A549 treated with Mapracorat at 1 μM for 4 hours (cell line): ENCODE measurements at places on chromosomes 4 and X. TPM values are rescaled to one million over a fixed set of nuclear protein-coding genes. Genes with fewer than 3 reads are reported as not detected.

MAGEB1 gene
- not detected in 5 replicates for total RNA-seq

STK26 gene
- 8.0 to 10.8 TPM (median 10.6 TPM) in 5 replicates for total RNA-seq

GAGE12E gene
- total RNA-seq: not detected in 5 replicates

RAI2 gene
- total RNA-seq: 0.13 to 0.27 TPM (median 0.15 TPM) in 5 replicates

TCEAL4 gene
- 110 to 165 TPM (median 117 TPM) in 5 replicates for total RNA-seq

PABPC4L gene
- total RNA-seq: 0.05 to 0.09 TPM (median 0.07 TPM) in 4 of 5 replicates, not detected in the other

SASH3 gene
- total RNA-seq: not detected in 5 replicates

PCDH10 gene
- 0.11 to 0.30 TPM (median 0.13 TPM) in 5 replicates for total RNA-seq

SMIM14 gene
- 14.2 to 17.7 TPM (median 15.7 TPM) in 5 replicates for total RNA-seq

ATP6AP2 gene
- total RNA-seq: 117 to 148 TPM (median 141 TPM) in 5 replicates

F8A3 gene
- 0.55 to 1.4 TPM (median 1.0 TPM) in 5 replicates for total RNA-seq

NCAPG gene
- 22.1 to 28.9 TPM (median 26.7 TPM) in 5 replicates for total RNA-seq

CAPN6 gene
- total RNA-seq: not detected in 5 replicates

PIR gene
- 51.4 to 54.5 TPM (median 52.4 TPM) in 5 replicates for total RNA-seq

PSMD10 gene
- 71.2 to 83.9 TPM (median 77.5 TPM) in 5 replicates for total RNA-seq

ADGRL3 gene
- total RNA-seq: 0.02 to 0.10 TPM (median 0.03 TPM) in 5 replicates

MAOA gene
- total RNA-seq: 0.69 to 1.3 TPM (median 0.92 TPM) in 5 replicates

UBA1 gene
- 162 to 201 TPM (median 186 TPM) in 5 replicates for total RNA-seq

PAGE2 gene
- total RNA-seq: not detected in 5 replicates

VCX2 gene
- not detected in 5 replicates for total RNA-seq

ADRA2C gene
- total RNA-seq: 6.1 to 12.2 TPM (median 11.8 TPM) in 5 replicates

AFF2 gene
- 0.02 TPM in 1 of 5 replicates, not detected in the others for total RNA-seq

BANK1 gene
- 0.63 to 1.8 TPM (median 0.93 TPM) in 5 replicates for total RNA-seq

MRFAP1 gene
- 250 to 265 TPM (median 257 TPM) in 5 replicates for total RNA-seq

DCAF12L1 gene
- not detected in 5 replicates for total RNA-seq

REPS2 gene
- total RNA-seq: 0.72 to 1.9 TPM (median 1.3 TPM) in 5 replicates

NEUROG2 gene
- total RNA-seq: not detected in 5 replicates

NDP gene
- total RNA-seq: not detected in 5 replicates

TCEAL6 gene
- total RNA-seq: not detected in 5 replicates

HTT-AS gene
- not detected in 5 replicates for total RNA-seq

RAB9B gene
- total RNA-seq: 0.04 TPM in 1 of 5 replicates, not detected in the others

UCHL1 gene
- 937 to 1,027 TPM (median 984 TPM) in 5 replicates for total RNA-seq

CXCL5 gene
- 31.9 to 38.4 TPM (median 35.3 TPM) in 5 replicates for total RNA-seq

ERVMER34-1 gene
- 0.41 to 0.60 TPM (median 0.49 TPM) in 5 replicates for total RNA-seq

PHEX gene
- 0.24 to 0.38 TPM (median 0.34 TPM) in 5 replicates for total RNA-seq

C4orf54 gene
- not detected in 5 replicates for total RNA-seq

ADH1B gene
- not detected in 5 replicates for total RNA-seq

PCDH19 gene
- total RNA-seq: 0.01 to 0.04 TPM (median 0.02 TPM) in 3 of 5 replicates, not detected in the others

HUWE1 gene
- total RNA-seq: 65.9 to 72.5 TPM (median 68.9 TPM) in 5 replicates

NRK gene
- not detected in 5 replicates for total RNA-seq

WWC2 gene
- total RNA-seq: 12.3 to 18.5 TPM (median 16.5 TPM) in 5 replicates

MAGEB10 gene
- not detected in 5 replicates for total RNA-seq

SFRP2 gene
- total RNA-seq: not detected in 5 replicates

RASL11B gene
- 0.13 to 0.30 TPM (median 0.16 TPM) in 3 of 5 replicates, not detected in the others for total RNA-seq

ZNF182 gene
- 3.0 to 4.0 TPM (median 3.7 TPM) in 5 replicates for total RNA-seq

FRMD7 gene
- not detected in 5 replicates for total RNA-seq

FREM3 gene
- total RNA-seq: not detected in 5 replicates
